ENCODE measurements at places on chromosomes 3 and 15.

GRCh38 chr3:58572013-58572633, 5.1 kb downstream of the FAM107A start:
- DNase-seq: no peak

DNA sequence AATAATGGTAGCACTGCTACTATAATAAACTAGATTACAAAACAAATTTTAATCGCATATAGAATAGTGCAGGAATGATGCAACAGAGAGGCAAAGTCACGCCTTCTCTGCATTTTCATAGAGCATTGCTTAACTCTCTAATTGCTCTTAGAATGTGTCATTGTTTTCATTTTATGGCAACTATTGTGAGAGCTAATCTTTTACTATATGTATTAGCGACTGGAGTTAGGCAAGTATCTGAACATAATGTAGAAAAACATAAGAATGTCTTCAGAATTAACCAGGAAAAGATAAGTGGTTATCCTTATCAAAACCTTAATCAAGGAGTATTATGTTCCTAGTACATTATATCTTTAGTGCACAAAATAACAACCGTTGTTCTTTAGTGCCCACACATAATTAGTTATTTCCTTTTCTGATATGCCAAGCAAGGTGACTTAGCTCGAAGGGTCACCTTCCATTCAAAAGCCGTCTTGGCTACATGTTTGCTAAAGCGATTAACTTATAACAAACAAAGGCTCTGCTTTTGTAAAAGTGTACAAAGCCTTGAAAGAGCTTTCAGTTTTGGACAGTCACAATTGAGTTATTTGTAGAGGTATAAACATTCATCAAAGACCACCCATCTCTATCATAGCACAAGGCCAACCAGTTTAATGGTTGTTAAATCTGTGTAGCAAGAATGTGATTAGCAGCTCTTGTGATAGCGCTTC, 1328.9 kb downstream of the ROBO2 start:
- DNase-seq: no peak

DNA sequence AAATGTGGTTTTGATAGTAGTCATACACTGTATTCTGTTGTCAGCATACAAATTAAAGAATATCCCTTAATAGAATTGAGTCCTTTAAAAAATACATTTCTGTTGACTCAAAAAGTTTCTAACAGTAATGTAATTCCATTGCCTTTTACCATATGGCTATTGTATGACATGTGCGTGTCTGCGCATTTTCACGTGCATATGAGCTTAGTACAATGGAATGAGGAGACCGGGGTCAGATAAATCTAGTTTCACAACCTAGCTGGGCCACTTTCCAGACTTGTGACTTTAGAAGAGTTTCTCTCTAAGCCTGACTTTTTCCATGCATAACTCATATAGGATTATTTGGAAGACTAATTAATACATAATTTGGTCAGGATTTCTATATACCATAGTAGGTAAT, 38.7 kb downstream of the ZBTB38 start:
- no peak for DNase-seq

GRCh38 chr3:22536541-22536940, 666.6 kb upstream of the UBE2E2 start:
- DNase-seq: no peak

- no peak for DNase-seq
Measured at GRCh38 chr15:87732976-87733375, 523.6 kb downstream of the NTRK3 start.

DNA sequence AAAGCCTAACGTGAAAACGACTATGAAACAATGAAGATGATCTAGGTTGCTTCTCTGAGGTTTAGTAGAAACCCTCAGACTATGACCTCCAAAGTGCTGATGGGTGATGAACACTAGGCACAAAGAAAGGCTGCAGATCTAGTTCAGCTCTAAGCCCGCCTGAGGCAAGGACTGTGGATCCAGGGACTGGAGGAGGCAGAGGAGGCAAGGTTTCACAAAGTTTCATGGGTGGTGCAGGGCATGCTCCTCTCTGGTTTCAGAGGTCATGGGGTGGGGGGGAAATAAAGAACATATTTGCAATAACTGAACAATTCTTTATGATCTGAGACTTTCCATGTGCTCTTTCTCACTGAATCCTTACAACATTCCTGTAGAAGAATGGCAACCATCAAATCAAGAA, 679.2 kb downstream of the NTRK3 start:
- no peak for DNase-seq

- no peak for DNase-seq
Measured at GRCh38 chr3:152460936-152461335, 192.2 kb downstream of the MBNL1 start.

DNA sequence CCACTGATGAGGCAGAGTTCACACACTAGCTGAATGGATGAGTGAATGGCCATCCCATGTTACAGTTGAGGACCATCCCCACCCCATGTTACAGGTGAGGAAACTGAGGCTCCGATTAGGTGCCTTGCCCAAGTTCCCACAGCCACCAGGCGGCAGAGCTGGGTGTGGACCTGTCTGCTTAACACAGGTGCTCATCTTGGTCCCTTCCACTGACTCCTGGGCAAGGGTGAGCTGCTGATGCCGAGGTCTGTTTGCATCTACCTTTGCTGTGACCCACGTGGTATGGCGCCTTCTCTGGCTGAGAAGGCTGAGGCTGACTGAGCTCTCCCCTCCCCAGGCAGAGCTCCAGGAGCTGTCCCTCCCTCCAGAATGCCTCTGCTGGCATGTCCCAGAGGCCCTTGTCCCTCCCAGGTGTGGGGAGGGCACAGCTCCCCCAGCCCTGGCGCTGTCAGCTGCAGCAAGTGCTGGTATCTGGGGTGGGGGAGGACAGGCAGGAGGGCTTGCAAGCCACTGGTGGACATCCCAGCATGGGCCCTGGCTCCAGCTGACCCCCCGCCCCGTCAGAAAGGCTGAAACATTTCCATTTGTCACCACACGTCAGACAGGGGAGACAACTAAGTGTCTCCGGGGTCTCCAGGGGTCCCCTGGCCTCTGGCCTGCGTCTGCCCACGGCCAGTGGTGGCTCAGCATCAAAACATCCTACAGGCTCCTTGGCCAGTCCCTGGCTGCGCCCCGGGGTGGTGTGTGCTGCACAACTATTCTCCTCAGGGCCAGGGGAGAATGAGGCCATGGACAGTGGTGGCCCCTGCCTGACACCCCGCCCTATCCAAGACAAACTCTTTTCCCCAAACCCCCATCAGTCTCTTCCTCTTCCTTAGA, 105.4 kb downstream of the ADCY5 start:
- DNase-seq: no peak

DNA sequence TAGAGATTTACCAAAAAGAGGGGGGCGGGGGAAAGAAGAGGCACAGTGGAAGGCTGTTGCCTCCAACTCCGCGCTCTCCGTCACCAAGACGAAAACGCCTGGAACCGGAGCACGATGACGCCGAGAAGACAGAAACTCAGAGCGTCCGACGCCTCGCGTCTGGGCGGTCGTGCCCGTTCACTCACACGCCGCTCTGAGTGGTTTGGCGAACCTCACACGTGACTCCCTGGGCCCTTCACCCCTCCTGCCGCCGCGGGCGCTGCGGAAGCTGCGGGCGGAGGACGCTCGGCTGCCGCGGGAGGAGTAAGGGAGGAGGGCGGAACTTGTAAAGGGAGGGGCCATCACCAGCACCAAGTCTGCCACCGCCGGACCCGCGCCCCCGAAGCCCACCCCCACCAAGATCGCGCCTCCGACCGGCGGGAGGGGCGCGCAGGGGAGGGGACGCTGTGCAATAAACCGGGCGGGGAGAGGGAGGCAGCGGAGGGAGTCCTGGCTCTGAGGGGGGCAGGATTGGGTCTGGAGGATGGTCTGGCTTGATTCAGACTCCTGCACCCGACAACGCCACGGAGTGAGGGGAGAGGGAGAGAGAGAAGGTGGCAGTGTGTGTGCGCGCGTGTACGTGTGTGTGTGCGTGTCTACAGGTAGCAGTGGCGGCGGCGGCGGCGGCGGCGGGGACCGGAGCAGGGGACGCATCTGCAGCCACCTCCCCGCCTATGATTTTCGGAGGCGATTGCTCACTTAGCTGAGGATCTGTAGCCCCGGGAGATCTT, 1.9 kb upstream of the NLGN1 start:
- peak; percentile 36 for DNase-seq

GRCh38 chr3:161508852-161509477, 12.4 kb downstream of the OTOL1 start:
- DNase-seq: no peak

DNA sequence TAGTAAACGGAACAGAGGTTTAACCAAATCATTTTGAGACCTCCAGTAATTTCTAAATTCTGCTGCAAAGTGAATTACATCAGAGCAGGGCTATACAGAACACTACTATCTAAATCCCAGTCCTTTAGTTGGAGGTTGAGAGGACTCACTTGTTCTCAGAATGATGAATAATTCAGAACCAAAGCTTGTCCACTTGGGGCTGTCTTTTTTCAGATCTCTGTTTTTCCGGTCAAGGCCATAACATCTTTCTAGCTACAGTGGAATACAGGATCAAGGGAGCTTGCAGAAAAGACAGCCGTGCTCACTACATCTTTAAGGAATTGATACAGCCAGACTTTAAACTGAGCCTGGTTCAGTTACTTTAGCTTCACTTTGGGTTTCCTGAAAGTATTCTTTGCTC, 194.5 kb downstream of the EFHB start:
- no peak for DNase-seq

DNA sequence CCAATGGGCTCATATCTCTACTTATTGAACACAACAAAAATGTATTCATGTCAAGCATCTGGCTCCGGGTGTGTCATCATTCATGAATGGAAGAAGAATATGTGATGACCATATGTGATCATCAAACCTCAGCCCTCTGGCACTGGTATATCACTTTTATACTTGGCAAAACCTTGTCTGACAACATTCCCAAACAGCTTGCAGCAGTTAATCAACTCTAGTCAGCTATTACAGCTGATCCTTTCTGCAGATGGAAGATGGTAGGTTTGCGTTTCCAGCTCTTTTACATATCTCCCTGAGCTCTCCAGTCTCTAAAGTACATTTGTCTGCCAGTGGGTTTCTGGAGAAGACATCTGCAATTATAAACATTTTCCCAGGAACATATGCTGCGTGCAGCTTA, 6.6 kb downstream of the PLSCR5 start:
- DNase-seq: no peak

DNA sequence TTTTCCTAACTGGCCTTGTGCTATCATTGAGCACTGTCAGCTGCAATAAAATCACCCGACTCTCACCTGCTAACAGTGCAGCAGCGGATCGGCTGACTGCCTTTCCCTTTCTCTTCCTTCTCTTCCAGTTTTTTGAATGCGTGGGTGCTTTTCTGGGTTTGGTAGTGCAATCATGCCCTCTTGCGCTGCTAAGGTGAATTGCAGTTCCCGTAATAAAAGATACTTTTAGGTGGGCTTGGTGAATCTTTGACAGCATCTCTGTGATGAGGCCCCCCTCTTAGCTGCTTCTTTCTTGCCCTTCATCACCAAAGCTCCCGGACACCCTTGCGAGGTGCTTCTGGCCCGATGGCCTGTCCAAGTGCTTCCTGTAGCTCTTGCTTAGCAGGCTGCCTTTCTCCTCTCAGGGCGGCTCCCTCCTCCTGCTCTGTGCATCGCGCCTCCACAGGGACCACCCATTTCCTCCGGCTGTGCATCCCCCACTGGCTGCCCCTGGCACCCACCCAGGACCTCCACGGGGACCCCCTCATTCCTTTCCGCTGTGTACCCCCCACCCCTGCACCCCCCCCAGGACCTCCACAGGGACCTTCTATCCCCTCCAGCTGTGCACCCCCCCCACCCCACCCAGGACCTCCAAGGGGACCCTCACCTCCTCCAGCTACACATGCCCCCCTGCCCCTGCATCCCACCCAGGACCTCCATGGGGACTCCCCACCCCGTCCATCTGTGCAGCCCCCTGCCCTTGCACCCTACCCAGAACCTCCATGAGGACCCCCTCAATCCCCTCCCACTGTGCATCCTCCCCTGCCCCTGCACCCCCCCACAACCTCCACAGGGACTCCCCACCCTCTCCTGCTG, 50.8 kb upstream of the RPL32 start:
- DNase-seq: no peak

- DNase-seq: no peak
Measured at GRCh38 chr15:39181056-39181747, 399.7 kb upstream of the THBS1 start.

- DNase-seq: no peak
Measured at GRCh38 chr3:177146646-177147045, 50.6 kb downstream of the TBL1XR1 start.

GRCh38 chr15:98953968-98954367, 53.6 kb downstream of the PGPEP1L start:
- DNase-seq: no peak

DNA sequence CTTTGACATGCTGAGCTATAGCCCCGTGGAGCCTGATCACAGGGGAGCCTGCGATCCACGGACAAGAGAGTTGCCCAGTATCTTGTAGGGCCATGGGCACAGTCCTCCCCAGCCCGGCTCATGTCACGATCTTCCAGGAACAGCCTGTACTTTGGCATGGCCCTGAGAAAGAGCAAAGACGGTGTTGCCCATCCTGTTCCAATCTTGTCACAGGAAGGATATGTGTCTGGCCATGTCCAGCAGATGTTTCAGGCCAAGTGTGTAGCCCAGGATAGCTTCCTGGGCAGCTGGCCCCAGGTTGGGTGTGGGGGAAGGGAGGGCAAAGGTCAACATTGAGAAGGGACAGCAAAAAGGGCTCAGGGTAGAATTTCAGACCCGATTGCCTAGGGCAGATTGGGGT, 17.0 kb upstream of the RPL29 start:
- no peak for DNase-seq

DNA sequence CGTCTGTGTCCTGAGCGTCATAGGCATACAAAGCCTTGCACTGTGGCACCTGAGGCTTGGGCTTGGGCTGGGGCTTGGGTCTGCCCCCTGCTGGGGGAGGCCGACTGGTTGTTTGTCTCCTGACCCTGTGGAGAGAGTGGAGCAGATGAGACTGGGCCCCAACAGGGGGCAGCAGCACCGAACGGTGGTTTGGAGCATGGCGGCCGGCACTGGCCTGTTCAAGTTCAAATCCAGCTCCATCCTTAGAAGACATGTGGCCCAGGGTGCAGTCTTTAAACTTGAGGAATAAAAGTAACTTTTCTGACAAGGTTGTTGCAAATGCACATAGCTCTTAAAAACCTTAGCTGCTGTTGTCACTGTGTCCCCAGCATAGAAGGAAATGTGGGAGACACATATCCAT, 33.3 kb downstream of the CCNB2 start:
- DNase-seq: peak; percentile 34
